Mammary epithelial cell (primary cell): ENCODE measurements at places on chromosomes 12 and 14. TPM values are rescaled to one million over a fixed set of nuclear protein-coding genes. Genes with fewer than 3 reads are reported as not detected.

The EVL gene
- total RNA-seq: 38.9 and 42.4 TPM in 2 replicates

- DNase-seq: peak; percentile 17
Measured at GRCh38 chr12:64669270-64669842, 59.1 kb downstream of the RASSF3 start.

DNA sequence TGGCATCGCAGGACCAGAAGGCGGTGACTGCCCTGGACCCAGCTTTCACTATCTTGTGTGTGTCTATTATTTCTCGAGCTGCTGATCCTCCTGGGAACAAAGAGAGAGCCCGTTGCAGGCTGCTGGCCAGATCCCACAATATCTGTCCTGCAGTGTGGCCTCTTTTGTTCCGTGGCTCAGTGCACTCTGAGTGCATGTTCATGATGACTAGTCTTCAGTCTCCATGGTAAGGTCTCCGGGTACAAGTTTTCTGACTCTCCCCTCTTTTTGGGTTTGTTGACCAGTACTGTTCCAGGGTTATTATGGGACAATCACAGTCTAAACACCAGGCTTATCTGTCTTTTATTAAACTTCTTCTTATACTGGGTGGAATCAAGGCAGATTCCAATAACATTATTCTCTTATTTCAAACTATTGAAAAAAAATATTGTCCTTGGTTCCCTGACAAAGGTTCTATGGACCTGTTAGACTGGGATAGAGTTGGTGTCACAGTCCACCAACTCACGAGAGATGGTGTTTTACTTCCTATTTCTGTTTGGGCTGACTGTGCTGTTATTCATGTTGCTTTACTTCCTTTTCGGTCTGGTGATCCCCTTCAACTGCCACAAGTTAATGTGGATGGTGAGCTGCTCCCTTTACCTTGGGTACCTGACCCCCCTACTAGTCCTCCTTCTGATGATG is 192.9 kb upstream of the ALG10B start:
- DNase-seq: no peak

DNA sequence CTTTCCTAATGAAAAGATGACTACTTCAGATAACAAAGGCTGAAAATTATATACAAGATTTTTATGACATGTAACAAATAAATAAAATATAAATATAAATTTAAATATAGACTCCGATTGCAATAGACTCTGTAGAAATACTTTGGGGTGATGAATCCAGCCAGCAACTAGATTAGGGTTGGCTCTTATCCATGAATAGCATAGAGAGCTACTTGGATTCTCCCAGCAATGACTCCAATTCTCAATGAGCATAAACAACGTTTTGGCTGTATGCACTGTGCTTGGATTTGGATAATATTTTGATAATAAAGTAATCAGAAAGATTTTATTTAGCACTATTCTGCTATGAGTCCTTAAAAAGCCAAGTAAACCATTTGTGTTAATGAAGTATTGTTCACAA is 58.0 kb upstream of the LRFN5 start:
- no peak for DNase-seq

- peak; percentile 96 for DNase-seq
Measured at GRCh38 chr12:93677195-93678064, at the start of gene CRADD. CRADD (plus strand) TSS chr12:93677375.

The ALDH1L2 gene
- 61.7 TPM for total RNA-seq

The DPF3 gene
- total RNA-seq: 1.8 TPM

The IL22 gene
- not detected in 2 replicates for total RNA-seq

The ZFYVE1 gene
- total RNA-seq: 20.6 and 27.0 TPM in 2 replicates

The RAPGEF3 gene
- total RNA-seq: 41.0 and 67.1 TPM in 2 replicates

GRCh38 chr14:32050878-32051277 is 26.2 kb upstream of the ARHGAP5 start:
- DNase-seq: no peak

- DNase-seq: no peak
Measured at GRCh38 chr12:57260366-57260765, 9.4 kb upstream of the STAC3 start.

The CLEC9A gene
- not detected for total RNA-seq

GRCh38 chr12:112146123-112146522 is 20.8 kb downstream of the TRAFD1 start:
- DNase-seq: no peak

The PEX5 gene
- total RNA-seq: 25.0 TPM

The PMCH gene
- not detected for total RNA-seq

GRCh38 chr12:59322473-59322872 is 273.4 kb upstream of the SLC16A7 start:
- no peak for DNase-seq

GRCh38 chr14:33956640-33957039 is 5.8 kb upstream of the EGLN3 start:
- DNase-seq: no peak

- DNase-seq: no peak
Measured at GRCh38 chr12:31019976-31020375, 53.7 kb upstream of the DDX11 start.

- no peak for DNase-seq
Measured at GRCh38 chr12:98401427-98401826, 114.0 kb upstream of the TMPO start.

DNA sequence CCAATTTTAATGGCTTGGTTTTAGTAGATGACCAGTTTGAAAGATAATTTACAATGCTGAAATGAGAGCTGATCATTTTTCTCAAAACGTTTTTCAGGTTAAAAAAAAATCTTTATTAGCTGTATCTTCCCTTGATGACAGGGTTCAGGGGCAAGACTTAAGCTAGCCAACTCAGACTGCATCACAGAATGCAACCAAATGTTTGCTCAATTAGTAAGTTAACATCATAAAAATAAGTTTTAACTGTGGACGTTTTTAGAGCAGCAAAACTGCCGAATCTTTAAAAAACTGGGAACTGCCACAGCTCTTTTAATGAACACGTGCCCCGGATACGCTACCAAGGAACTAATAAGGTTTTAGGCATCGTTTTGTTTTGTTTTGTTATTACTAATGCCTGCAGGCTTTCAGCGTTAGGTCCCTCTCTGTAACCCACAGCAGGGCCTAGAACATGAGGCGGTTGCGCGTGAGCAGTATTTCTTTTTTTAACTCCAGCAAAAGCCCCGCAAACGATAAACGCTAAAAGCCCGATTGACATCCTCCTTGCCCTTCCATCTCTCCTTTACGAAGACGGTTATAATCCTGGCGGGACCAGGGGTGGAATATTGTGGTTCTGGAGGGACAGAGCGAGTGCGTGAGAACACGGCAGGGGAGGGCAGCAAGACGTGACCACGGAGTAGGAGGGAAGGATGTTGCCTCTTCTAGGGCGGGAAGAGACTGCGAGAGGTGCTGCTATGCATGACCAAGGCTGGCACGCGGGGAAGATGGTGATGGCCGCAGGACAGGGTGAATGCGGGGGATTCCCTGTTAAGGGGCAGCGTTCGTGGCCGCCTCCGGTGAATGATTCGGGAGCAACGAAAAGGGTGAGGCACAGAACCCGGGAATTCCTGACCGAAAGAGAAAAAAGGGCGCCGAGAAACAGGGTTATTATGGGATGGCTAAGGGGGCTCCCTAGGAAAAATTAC is 652 bp downstream of the SUPT16H start:
- DNase-seq: peak; percentile 55

DNA sequence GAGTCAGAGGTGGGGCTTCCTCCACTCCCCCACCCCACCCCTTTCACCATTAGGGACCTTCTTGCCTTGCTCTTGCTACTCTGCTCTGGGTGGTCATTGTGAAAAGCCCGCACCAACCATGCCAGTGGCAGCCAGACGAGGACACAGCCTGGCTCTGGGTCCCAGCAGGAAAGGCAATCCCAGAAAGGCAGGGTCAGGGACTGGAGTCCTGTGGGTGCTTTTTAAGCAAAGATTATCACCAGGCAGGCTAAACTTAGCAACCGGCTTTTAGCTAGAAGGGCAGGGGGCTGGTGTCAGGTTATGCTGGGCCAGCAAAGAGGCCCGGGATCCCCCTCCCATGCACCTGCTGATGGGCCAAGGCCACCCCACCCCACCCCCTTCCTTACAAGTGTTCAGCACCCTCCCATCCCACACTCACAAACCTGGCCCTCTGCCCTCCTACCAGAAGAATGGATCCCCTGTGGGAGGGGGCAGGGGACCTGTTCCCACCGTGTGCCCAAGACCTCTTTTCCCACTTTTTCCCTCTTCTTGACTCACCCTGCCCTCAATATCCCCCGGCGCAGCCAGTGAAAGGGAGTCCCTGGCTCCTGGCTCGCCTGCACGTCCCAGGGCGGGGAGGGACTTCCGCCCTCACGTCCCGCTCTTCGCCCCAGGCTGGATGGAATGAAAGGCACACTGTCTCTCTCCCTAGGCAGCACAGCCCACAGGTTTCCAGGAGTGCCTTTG is 1.2 kb upstream of the GAPDH start:
- peak; percentile 87 for DNase-seq

The CAPZA3 gene
- total RNA-seq: 0.17 TPM

GRCh38 chr12:64639466-64639865 is 29.2 kb downstream of the RASSF3 start:
- DNase-seq: no peak

DNA sequence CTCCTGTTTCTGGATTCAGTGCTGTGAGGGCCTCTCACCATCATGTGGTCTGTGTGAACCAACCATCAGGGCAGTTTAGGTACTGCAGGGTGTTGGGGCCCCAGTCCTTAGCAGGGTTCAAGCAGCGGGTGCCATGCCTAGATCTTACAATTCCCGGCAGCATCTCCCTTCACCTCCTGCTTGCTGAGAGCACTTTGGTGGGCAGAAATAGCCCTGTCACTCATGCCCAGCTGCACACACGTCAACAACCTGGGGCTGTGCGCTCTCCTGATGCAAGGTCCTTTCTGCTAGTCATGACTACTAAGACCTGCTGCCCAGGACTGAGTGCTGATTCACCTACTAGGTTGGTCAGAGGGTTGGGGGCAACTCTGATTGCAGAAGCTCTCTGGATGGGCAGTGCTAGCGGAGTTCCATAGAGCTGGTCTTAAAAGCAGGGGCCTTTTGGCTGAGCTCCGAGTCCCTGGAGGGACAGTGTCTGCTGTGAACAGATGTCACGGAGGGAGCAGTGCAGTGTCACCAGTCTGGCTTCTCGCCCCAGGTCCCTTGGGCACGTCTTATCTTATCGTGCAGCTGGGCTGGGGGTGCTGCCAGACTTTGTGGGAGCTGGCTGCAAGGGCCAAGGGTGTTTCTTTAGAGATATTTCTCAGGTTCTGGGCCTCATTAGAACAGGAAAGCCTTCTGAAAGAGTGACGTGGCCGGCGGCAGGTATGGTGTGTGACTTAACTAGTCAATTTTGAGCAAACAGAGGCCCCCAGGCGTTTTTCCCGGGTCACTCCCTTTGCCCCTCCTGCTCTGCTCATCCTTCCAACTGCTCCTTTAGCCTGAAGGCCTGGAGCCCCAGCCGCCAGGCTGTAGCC is 71.8 kb downstream of the NINJ2 start:
- DNase-seq: no peak

GRCh38 chr14:81841346-81841745 is 307.7 kb upstream of the SEL1L start:
- DNase-seq: no peak

DNA sequence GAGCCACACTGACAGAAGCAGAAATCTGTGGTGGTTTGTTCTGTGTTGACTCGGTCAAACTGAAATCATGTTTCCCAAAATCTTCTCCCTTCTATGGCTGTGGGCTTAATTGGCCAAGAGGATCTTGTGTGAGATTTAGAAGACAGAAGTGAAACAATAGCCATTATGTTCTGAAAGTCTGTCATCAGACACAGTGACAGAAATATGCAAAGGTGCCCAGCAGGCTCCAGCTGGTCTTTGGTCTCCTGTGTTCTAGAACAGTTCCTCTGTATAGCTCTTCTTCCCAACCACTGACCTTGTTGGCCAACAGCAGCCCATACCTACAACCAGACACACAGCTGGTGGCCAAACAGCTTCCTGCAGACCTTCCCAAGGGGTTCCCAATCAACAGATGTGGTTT is 25.0 kb upstream of the COCH start:
- DNase-seq: no peak

The ADAMTS20 gene
- not detected in 2 replicates for total RNA-seq

The PLEK2 gene
- 9.8 TPM for total RNA-seq

DNA sequence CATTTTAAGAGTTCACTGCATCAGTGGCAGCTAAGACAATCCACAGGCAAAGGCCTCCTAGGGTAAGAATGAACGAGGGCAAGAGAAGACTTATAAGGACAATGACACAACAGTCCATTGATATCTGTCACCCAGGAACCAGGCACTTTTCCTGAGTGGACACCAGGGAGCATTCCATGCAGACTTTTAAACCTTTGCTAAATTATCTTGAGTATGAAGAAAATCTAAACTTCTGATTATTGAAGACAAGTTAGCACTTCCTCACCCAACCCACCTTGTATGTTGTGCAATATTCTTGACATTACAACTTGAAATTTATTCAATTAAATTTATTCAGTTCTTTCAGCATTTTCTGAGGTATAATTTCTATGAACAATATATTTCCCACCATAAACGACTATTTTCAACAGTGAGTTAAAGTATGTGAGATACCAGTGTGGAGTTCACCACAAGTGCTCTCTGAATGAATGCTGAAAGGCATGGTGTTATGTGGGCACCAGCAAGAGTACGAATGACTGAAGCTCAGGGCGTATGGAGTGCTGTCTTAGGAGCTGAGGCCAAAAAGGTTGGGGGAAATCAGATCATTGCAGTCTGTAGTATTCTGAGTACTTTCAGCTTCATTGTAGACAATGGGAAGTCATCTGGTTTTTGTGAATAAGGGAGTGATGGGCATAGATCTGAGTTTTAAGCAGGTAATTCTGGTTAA is 124.3 kb upstream of the LMNTD1 start:
- no peak for DNase-seq

The MLEC gene
- total RNA-seq: 64.7 TPM

GRCh38 chr12:96156211-96156610 is 38.0 kb upstream of the ELK3 start:
- no peak for DNase-seq

DNA sequence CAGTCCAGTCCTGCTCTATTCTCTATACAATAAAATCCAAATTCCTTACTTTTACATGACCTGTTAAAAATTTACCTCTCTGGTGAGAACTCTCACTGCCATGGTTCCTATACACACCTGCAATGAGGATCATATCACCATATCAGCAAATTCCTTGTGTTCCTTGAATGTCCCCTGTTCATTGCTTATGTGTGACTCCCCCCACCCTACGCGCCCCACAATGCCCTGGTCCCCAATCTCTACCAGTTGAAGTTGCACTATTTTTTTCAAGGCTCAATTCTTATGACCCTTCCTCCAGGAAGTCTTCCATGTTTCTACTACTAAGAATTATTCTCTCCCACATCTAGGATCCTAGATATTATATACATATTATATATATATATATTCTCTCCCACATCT is 82.2 kb upstream of the NEDD1 start:
- DNase-seq: no peak

DNA sequence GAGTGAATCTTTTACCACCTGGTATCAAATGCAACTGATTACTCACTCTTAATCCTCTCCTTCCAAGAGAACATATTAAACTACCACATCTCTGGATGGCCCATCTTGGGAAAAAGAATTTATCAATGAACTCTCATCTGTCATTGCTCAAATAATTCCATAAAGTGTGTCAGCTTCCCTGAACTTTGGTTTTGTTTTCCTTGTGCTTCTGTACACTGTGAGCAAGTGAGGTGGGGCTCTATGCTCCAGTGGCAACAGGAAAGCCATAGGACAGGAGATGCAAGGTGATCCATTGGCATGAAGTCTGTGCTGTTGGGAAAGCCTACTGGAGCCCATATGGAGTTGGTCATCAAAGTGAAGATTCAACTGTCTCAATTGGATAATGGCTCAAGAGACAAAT is 17.4 kb downstream of the OTOGL start:
- no peak for DNase-seq

- no peak for DNase-seq
Measured at GRCh38 chr14:29584992-29585391, 342.7 kb downstream of the PRKD1 start.

GRCh38 chr12:57213763-57214397 is 2.7 kb upstream of the NXPH4 start:
- DNase-seq: peak; percentile 29

The CELA1 gene
- not detected in 2 replicates for total RNA-seq
